Renal pelvis (tissue), 12 donors: ENCODE measurements at places on chromosomes 3 and 15. TPM values are rescaled to one million over a fixed set of nuclear protein-coding genes. Genes with fewer than 3 reads are reported as not detected.

PCSK6 gene
- 7.2 TPM for polyA plus RNA-seq

C3orf85 gene
- polyA plus RNA-seq, result 16.6 TPM

CD200 gene
- polyA plus RNA-seq, result 41.0 TPM

PSMD6 gene
- polyA plus RNA-seq, result 113 TPM

ZNF620 gene
- polyA plus RNA-seq, result 9.2 TPM

CPEB1 gene
- 2.3 TPM for polyA plus RNA-seq

ITGB5 gene
- polyA plus RNA-seq, result 92.3 TPM

TRIM71 gene
- 8.9 TPM for polyA plus RNA-seq

LMLN gene
- polyA plus RNA-seq, result 12.8 TPM

ACTR8 gene
- 46.3 TPM for polyA plus RNA-seq

TATDN2 gene
- 34.9 TPM for polyA plus RNA-seq

COL6A5 gene
- polyA plus RNA-seq, result not detected

MLF1 gene
- 63.7 TPM for polyA plus RNA-seq

IL1RAP gene
- polyA plus RNA-seq, result 15.0 TPM

CLSTN2 gene
- 1.8 TPM for polyA plus RNA-seq

NR2E3 gene
- 0.54 TPM for polyA plus RNA-seq

PDCD10 gene
- polyA plus RNA-seq, result 65.7 TPM

PCNP gene
- polyA plus RNA-seq, result 183 TPM

GOLGA8G gene
- polyA plus RNA-seq, result 0.04 TPM

P2RY13 gene
- polyA plus RNA-seq, result 1.3 TPM

CIDEC gene
- polyA plus RNA-seq, result not detected

ST8SIA2 gene
- 3.9 TPM for polyA plus RNA-seq

APH1B gene
- 17.6 TPM for polyA plus RNA-seq

SLC51B gene
- 14.1 TPM for polyA plus RNA-seq

RTP4 gene
- 0.47 TPM for polyA plus RNA-seq

BFSP2 gene
- polyA plus RNA-seq, result 0.28 TPM

ALDH1A3 gene
- polyA plus RNA-seq, result 4.4 TPM

ATP2B2 gene
- polyA plus RNA-seq, result 0.74 TPM

ISLR gene
- polyA plus RNA-seq, result 69.0 TPM

EPHA3 gene
- polyA plus RNA-seq, result 4.3 TPM

FBXO45 gene
- polyA plus RNA-seq, result 12.8 TPM

OSBPL10 gene
- 22.3 TPM for polyA plus RNA-seq

CLEC3B gene
- 26.5 TPM for polyA plus RNA-seq

CLCN2 gene
- 18.4 TPM for polyA plus RNA-seq

RBMS3 gene
- 13.1 TPM for polyA plus RNA-seq

PRTG gene
- 12.1 TPM for polyA plus RNA-seq

CD96 gene
- polyA plus RNA-seq, result 1.4 TPM

CTDSPL gene
- 113 TPM for polyA plus RNA-seq

IGDCC3 gene
- 7.7 TPM for polyA plus RNA-seq

RETNLB gene
- polyA plus RNA-seq, result not detected

SCG3 gene
- polyA plus RNA-seq, result 0.26 TPM

MESP1 gene
- polyA plus RNA-seq, result 1.8 TPM

ZCWPW2 gene
- polyA plus RNA-seq, result 1.8 TPM

ITIH4 gene
- polyA plus RNA-seq, result 7.0 TPM
